ENCODE measurements at places on chromosomes 16 and 17.

DNA sequence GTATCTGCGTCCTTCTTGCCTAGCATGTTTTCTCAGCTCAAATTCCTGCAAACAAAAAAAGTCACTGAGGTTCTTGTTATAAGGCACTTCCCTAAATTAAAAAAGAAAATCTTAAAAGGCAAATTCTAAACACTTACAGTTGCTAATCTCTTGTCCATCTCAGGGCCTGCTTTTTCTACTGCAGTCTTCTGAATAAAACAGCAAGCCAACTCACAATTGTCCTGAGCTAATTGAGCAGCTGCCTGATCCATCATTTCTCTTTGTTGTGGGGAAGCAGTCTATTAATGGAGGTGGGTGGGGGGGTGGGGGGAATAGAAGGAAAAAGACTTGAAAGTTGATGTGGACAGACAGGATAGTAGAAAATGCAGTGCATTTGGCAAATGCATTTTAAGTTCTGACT lies 27.0 kb downstream of the SETD6 start:
- DNase-seq, result no peak

GRCh38 chr16:22372882-22373661 lies 1.3 kb downstream of the CDR2 start:
- DNase-seq, result no peak

DNA sequence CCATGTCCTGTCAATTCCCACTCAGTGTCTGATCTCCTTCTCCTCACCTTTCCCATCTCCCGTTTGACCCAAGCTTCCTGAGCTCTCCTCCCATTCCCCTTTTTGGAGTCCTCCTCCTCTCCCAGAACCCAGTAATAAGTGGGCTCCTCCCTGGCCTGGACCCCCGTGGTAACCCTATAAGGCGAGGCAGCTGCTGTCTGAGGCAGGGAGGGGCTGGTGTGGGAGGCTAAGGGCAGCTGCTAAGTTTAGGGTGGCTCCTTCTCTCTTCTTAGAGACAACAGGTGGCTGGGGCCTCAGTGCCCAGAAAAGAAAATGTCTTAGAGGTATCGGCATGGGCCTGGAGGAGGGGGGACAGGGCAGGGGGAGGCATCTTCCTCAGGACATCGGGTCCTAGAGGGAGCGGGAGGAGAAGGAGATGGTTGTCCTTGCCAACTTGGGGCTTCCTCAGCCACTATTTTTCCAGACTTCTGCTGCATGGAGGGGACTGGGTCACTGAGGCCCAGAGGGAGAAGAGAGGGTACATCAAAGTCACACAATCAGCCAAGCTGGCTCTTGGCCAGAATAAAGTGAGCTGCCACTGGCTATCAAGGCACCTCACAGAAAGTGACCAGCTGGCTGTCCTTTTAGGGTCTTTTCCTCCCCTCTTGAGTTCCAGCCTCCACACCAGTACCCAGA lies 1.9 kb upstream of the TBC1D10B start:
- DNase-seq, result no peak

GRCh38 chr16:28569021-28569420 lies 15.3 kb downstream of the SGF29 start:
- no peak for DNase-seq

GRCh38 chr17:28511858-28512461 lies 5.8 kb downstream of the FOXN1 start:
- DNase-seq, result no peak

GRCh38 chr17:69732272-69732918 lies 317.9 kb downstream of the MAP2K6 start:
- no peak for DNase-seq

- DNase-seq, result no peak
Measured at GRCh38 chr17:63316100-63316499, 130.0 kb downstream of the CYB561 start.

Measured in GM12892 (cell line).